ENCODE measurements at places on chromosomes 4 and X. TPM values are rescaled to one million over a fixed set of nuclear protein-coding genes. Genes with fewer than 3 reads are reported as not detected.

DUX4 gene
- total RNA-seq: not detected

GRCh38 chr4:145566086-145566708, 53.0 kb upstream of the MMAA start:
- DNase-seq: no peak

GRCh38 chr4:152976212-152976761, 40.2 kb downstream of the FHDC1 start:
- DNase-seq: no peak

- no peak for DNase-seq
Observed at GRCh38 chrX:110786486-110786885, 9.1 kb downstream of the CHRDL1 start.

GRCh38 chrX:19840899-19841648, 46.3 kb downstream of the SH3KBP1 start:
- peak; percentile 63 for DNase-seq

- no peak for DNase-seq
Observed at GRCh38 chr4:80878218-80878617, 152.3 kb upstream of the BMP3 start.

DNA sequence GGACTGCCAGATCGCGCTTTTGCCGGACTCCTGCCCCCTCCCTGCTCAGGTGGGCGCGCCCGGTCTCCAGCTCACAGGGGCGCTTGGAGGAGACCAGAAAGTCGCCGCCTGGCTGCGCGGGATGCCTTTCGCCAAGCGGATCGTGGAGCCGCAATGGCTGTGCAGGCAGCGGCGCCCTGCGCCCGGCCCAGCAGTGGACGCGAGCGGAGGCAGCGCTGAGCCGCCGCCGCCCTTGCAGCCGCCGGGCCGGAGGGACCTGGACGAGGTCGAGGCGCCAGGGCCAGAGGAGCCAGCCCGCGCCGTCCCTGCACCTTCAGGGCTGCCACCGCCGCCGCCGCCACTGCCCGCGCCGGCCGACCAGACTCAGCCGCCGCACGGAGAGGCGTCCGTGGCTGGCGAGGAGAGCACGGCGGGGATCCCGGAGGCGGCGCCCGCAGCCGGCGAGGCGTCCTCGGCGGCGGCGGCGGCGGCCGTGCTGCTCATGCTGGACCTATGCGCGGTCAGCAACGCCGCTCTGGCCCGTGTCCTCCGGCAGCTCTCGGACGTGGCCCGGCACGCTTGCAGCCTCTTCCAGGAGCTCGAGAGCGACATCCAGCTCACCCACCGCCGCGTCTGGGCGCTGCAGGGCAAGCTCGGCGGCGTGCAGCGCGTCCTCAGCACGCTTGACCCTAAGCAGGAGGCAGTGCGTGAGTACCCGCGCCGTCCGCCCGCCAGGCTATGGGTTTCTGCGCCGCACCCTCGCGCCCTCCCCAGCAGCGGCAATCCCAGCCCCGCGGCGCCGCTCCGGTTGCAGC, 834 bp downstream of the NHS start:
- peak; percentile 7 for DNase-seq

GRCh38 chr4:26542991-26543390, 40.9 kb upstream of the TBC1D19 start:
- no peak for DNase-seq

GRCh38 chrX:129433945-129434344, 89.3 kb downstream of the SMARCA1 start:
- DNase-seq: no peak
